ENCODE measurements at places on chromosomes 1 and 21.

GRCh38 chr1:239899747-239900146 is 191.9 kb upstream of the FMN2 start:
- DNase-seq, result no peak

DNA sequence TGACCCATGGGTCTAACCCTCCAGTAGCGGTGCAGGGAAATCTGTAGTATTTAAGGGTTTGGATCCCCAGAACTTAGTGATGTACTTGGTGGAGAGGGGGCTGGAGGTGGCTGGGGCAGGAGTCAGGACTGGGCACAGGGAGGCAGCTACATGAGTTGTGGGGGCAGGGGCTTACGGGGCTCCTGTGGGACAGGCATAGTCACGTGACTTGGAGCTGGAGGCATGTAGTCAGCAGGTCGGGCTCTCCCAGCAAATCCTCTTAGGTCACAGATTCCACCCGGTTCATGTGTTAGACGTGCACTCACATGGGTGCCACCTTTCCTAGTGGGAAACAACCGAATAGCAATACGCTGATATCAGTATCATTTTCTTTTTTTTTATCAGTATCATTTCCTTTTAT is 112.1 kb downstream of the PCP4 start:
- DNase-seq, result no peak

- DNase-seq, result no peak
These were observed 10.2 kb downstream of the CXADR start for GRCh38 chr21:17523007-17523451.

- no peak for DNase-seq
These were observed 126.9 kb upstream of the DUSP10 start for GRCh38 chr1:221868593-221869303.

Measured in GF-D8 (cell line).